ENCODE measurements at places on chromosomes 13 and 19. TPM values are rescaled to one million over a fixed set of nuclear protein-coding genes. Genes with fewer than 3 reads are reported as not detected.

DNA sequence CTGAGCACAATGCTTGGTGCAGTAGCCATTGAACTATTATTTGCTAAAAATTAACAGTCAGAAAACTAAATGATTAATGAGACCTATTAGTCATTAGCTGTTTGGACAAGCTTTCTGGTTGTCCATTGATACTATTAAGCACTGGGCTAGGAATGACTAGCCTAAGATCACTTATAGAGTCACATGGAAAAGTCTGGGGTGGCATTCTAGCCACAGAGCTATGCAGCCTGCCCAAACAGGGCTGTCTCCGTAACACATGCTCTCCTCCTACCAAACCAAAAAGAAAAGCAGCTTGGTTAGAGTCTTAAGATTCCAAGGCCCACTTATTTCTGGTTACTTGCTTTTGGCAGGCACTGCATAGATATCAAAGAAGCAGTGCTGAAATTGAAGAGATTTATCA, 193.5 kb upstream of the NBEA start:
- H3K36me3 ChIP-seq = no peaks in the 10 kb centered on the region
- DNase-seq = no peak
- H3K4me1 ChIP-seq = no peaks in the 10 kb centered on the region
- no peak overlapping the region for H3K4me3 ChIP-seq

DNA sequence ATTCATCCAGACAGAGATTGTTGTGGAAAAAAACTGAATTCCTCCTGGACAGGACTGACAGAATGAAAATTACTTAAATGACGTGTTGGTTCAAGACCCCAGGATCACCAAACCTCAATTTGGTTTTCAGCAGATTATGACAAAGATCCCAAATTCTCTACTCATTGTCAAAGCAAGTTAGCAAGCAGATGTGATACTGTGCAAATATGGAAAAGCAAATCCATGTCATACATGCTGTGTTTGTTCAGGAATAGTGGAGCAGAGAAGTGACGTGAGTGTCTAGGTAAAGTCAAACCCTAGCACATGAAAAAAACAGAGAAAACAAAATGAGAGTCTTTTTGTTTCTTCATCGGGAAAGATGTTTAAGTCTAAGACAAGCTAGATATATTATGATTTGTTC, 169.2 kb upstream of the NBEA start:
- H3K27me3 ChIP-seq = no peaks in the 10 kb centered on the region
- DNase-seq = no peak
- H3K4me3 ChIP-seq = no peak overlapping the region
- no peaks in the 10 kb centered on the region for H3K36me3 ChIP-seq
- no peaks in the 10 kb centered on the region for H3K4me1 ChIP-seq

GRCh38 chr13:40617801-40618356, 48.6 kb downstream of the FOXO1 start:
- H3K36me3 ChIP-seq = no peaks in the 10 kb centered on the region
- H3K4me1 ChIP-seq = no peaks in the 10 kb centered on the region
- H3K27me3 ChIP-seq = no peaks in the 10 kb centered on the region

GRCh38 chr13:18946738-18947137, 234.9 kb downstream of the TUBA3C start:
- no peak overlapping the region for H3K4me3 ChIP-seq
- no peaks in the 10 kb centered on the region for H3K27me3 ChIP-seq
- H3K27ac ChIP-seq = no peak overlapping the region
- H3K36me3 ChIP-seq = no peaks in the 10 kb centered on the region
- no peak for DNase-seq
- H3K4me1 ChIP-seq = no peaks in the 10 kb centered on the region

DNA sequence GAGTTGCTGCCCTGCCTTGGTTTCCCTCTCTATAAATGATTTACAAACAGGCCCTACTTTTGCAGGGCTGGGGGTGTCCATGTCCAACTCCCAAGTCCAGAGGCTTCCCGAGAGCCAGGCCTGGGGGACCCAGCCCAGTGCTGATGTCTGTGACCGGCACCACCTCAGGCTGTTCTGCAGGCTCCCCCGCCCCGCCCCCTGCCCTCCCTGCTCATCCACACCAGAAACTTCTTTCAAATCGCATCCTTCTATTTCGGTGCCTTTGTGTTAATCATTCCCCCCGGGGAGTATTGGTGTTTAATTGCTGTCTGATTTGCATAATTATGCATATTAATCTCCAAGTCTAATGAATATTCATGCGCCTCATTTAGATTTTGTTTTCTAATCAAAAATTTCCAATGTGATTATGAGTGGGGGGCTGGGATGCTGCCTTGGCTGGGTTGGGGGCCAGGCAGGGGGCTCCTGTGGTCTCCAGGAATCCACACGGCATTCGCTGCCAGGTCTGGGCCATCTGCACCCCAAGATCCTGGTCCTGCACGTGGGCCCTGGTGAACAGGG, 19.1 kb downstream of the TCF3 start:
- no peak overlapping the region for H3K27ac ChIP-seq
- DNase-seq = no peak
- H3K36me3 ChIP-seq = peaks cover 79% of the 10 kb centered on the region
- no peak overlapping the region for H3K4me3 ChIP-seq
- no peaks in the 10 kb centered on the region for H3K27me3 ChIP-seq

GRCh38 chr13:33934343-33934742, 116.4 kb downstream of the RFC3 start:
- no peaks in the 10 kb centered on the region for H3K36me3 ChIP-seq
- DNase-seq = no peak
- no peak overlapping the region for H3K4me3 ChIP-seq
- no peaks in the 10 kb centered on the region for H3K4me1 ChIP-seq
- H3K27ac ChIP-seq = no peak overlapping the region

Gene ALKBH6
- 27.7 TPM for total RNA-seq
